ENCODE measurements at places on chromosomes 2 and 18.

DNA sequence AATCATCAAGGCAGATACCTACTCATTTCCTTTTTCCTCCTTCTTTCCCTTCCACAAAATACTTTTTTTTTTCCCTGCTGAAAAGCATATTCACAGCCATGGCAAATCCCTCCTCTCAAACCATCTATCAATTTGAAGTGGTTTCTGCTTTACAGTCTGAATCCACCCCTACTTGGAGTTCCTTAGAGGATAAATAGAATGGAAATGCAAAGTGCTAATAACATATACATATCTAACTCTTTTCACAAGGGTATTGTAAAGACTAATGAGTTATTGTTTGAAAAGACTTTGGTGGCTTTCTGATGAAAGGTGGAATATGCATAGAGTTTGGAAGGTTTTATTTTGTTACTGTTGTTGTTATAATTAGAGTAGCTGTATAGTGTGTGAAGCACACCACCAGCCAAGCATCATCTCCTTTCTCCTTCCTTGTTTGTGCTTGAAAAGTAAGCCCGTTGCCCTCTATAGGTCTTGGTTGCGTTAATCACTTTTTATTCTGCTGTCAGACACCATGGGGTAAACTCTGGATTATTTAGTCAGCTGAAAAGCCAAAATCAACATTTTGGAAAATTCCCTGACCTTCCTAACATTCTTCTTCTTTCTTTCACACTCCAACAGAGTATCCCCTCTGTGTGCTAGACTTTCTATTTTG lies 2126.9 kb upstream of the CELF4 start:
- DNase-seq: no peak

DNA sequence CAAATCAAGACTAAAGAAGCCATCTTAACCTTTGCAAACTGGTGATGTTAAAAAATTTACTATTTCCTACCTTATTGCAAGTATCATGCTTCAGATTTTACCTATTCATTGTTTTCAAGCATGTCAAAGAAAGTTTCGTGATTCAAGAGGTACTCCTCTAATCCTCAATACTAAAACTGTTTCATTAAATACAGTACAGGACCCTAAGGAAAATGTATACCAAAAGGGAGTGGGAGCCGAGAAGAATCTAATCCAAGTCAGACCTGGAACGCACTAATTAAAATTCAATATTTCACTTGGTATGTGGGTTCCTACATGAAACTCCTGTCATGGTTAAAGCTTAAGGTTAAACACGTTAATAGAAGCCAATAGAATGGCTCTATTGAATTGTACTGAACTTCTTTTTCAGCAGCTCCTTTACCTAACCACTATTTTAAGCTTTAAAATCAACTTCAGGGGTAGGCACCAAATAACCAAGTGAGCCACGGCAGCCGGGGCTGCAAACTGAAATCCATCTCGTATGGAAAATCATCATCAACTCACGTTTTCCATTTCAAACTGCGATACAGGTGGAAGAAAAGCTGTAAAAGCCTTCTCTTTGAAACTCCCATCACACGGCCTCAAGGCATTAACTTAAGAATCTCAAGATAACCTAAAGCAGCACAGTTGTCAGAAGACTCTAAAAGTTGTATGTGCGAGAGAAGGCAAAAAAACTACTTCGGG lies 188.8 kb downstream of the ZEB2 start:
- DNase-seq: peak; percentile 16

- DNase-seq: no peak
Observed at GRCh38 chr18:51370996-51371395, 173.5 kb upstream of the MEX3C start.

DNA sequence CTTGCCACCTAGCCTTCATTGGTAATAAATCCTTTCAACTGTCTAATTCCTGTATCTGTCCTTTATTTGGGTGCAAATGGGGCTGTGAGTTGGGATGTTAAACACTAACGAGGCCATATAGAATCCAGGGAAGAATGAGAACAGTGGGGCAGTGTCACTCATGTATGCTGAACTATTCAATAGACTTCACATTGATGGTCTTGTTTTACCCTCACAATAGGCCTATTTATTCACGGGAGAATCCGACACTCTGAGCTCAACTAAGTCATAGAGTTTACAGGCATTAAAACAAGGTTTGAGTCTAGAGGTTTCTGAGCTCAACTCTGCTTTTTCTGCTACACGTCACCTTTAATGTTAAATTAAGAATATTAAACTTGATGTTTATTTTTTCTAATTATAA lies 421.6 kb downstream of the SOX11 start:
- DNase-seq: no peak

DNA sequence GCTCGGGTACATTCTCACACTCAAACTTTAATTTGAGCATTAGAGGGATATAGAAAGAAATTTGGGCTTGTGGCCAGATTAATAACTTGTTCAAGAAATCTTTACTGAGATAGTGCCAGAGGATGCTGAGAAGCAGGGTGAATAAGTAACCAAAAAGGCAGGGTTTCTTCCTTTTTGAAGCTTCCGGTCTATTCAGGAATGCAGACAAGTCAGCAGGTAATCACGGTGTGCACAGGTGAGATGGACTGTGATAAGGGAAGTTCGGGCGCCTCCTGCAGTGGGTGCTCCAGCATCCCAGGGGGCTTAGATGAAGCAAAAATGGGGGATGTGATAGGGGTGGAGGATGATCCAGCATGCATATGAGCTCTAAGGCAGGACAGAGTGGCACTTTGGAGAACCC lies 44.9 kb upstream of the CYP1B1 start:
- no peak for DNase-seq

DNA sequence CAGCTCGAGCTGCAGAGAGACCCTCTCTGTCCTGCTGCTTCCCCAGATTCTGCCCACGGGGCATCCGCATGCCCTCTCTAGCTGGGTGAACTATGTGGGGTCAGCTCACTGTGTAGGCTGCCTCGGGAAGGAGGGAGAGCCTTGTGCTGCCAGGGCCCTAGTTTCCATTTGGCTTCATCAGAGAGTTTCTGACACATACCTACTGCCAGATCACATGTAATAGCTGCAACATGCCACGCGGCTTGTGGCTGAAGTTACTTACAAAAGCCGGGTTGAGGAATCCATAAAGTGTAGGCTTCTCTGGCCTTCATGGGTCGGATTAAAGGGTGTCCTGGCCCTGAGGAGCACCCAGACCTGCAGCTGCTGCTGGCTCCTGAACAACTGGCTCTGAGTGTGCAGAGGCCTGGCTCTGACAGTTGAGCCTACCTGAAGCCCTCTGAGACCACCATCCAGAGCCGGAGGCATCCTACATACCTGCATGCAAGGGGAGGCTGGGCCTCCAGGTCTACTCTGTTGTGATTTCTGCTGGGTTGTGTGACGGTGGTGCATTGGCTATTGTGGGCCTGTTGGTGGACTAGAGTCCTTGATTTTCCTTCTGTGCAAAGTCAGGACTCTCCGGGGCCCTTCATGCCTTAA lies 130.0 kb downstream of the SH3RF3 start:
- no peak for DNase-seq

GRCh38 chr18:23563377-23564043 lies 22.8 kb downstream of the NPC1 start:
- DNase-seq: no peak

DNA sequence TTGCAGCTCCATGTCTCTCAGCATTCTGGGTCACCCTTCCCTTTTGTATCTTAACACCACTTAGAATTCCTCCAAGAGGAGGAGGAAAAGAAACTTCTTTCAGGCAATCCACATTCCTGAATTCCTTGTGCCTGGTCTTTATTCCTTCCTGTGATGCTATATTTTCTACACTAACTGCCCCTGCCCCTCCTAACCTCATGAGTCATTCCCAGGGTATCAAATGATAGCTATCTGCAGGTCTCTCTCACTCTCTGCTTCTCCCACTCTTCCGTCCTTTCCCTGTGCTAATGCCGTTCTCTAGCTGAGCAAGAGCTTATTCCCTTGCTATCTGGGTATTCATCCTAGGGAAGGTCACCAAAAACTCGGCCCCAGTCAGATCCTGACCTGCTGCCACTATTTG lies 395.0 kb upstream of the TCF4 start:
- no peak for DNase-seq

- DNase-seq: no peak
Observed at GRCh38 chr2:71988170-71988569, 159.5 kb downstream of the CYP26B1 start.

- DNase-seq: no peak
Observed at GRCh38 chr2:188766471-188766856, 207.7 kb upstream of the COL3A1 start.

DNA sequence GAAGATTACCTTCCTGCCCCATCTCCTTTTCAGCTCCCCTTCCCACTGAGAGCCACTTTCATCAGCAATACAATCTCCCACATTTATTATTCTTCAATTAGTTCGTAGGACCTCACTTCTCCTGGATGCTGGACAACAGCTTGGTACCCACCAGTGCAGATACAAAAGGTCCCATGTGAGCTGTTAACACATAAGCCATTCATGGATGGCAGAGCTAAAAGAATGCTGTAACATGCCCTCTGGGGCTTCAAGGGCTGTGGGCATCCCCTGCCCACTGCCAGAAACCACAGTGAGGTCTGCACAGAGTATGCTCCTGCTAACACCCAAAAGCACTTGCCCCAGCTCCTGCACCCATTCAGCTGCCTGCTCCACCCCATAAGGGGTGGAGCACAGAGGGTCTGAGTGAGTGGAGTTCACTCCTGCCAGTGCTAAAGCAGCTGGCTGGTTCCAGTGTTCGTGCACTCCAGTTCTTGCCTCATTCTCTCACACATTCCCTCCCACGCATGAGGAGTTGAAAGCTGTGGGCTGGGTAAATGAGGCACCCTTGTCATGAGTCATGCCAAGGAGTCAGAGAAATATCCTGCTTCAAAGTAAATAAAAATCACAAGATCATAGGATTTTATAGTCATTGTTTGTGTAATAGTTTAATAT lies 305.9 kb upstream of the TMEFF2 start:
- DNase-seq: peak; percentile 4

GRCh38 chr2:112033600-112033999 lies 21.5 kb upstream of the TMEM87B start:
- DNase-seq: no peak

GRCh38 chr2:241933179-241933911 lies 63.8 kb downstream of the RTP5 start:
- no peak for DNase-seq

DNA sequence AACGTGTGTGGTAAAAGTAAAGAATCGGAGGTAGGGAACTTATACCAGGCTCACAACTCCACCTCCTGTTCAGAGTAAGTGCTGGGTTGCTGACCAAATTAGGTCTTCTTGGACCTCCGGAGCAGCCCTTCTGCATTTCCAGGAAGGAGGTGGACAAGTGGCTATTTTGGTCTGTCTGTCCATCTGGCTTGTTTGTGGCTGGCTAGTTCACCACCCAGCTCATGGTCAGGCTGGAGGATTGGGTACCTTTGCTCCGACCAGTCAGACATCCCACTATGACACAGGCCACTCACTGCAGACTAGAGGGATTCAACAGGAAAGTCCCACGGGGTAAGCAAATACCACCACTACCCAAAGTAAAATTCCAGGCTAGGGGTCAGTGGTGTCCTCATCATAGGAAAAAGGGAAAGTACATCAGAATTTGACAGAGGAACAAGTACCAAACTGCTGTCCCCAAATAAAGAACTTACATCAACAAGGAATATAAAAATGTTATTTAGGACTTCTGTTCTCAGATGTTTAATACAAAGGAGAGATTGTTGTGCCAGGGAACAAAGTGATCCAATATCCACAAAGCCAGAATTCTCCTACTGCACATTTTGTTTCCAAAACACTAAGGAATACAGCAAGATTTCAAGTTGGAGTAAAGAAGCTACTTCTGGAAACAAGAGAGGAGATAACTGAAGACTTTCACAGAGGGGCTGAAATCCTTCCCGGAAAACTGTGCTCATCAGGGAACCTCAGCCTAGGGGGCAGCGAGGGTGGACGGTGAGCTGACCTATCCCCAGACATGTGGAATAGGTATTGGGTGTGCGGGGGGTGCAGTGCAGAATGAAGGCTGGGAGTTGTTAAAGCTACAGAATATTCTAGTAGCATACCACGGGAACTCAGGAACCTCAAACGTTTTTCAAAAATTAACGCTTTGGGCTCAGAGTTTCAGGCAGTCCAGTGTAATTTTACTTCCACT lies 56.9 kb downstream of the BCL2 start:
- DNase-seq: no peak

DNA sequence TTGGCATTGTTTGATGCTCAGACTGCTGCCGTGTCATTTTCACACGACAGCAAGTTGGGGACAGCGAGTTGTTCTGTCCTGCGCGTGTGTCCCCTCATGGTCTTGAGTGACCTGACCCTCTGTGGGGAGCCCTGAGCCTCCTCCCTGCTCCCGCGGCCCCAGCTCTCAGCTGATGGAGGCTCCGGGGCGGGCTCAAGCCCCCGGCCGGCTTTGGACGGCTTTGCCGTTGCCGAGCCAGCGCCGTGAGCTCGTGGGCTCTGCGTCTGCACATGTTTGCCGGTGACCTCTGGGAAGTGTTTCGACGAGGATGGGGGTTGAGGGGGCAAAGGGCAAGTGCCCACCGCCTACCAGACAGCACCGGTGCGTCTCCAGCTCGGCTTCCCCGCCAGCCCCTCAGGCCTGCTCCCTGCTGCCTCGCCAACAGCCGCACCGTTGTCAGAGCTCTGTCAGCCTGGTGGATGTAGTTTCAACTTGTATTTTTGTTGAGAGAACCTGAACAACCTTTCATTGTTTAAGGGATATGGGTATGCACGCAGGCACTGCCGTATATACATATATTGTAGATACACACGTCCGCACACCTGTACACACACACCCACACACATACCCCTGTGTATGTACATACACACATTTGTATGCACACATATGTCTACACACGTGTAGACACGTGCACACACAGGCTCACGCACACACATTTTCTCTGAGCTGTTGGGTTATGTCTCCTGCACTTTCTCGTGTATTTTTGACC lies 13.7 kb downstream of the PDCD1 start:
- no peak for DNase-seq

- DNase-seq: no peak
Observed at GRCh38 chr2:166167449-166167848, 39.6 kb upstream of the SCN1A start.

Data from stimulated activated CD4-positive, alpha-beta T cell treated with anti-CD3 and anti-CD28 coated beads, Interleukin-4, amount 100 ng/mL, for 1 hour (primary cell).